ENCODE measurements at places on chromosomes 6 and 20. TPM values are rescaled to one million over a fixed set of nuclear protein-coding genes. Genes with fewer than 3 reads are reported as not detected.

RAB44 gene
- not detected for total RNA-seq

GCNT2 gene
- total RNA-seq = 153 TPM

SCUBE3 gene
- total RNA-seq = under 0.01 TPM

ZGPAT gene
- 18.5 TPM for total RNA-seq

TFAP2D gene
- total RNA-seq = not detected

KHDRBS2 gene
- not detected for total RNA-seq

PCK1 gene
- not detected for total RNA-seq

GGT7 gene
- 8.0 TPM for total RNA-seq

Data from melanocyte of skin (primary cell).